Fibroblast of pulmonary artery (primary cell): ENCODE measurements at places on chromosomes 6 and 20.

- DNase-seq: no peak
Observed at GRCh38 chr20:63363013-63363957, 2.1 kb upstream of the CHRNA4 start.

DNA sequence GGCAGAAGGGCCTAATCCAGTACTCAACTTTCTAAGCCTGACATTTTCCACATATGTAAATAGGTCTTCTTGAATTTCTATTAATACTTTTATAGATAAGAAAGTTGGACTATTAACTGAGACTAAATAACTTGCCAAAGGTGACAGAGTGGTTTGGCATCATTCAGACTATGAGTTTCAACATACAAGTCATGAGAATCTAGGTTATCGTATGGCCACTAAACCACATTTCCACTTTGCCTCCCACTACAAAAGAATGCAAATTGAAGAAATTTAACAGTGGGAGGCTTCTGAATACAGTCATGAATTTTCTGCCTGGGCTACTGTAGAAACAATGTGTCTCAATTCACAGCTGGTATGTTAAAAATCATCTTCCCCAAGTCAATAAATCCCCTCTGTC, 531.0 kb upstream of the AGPAT4 start:
- DNase-seq: no peak

DNA sequence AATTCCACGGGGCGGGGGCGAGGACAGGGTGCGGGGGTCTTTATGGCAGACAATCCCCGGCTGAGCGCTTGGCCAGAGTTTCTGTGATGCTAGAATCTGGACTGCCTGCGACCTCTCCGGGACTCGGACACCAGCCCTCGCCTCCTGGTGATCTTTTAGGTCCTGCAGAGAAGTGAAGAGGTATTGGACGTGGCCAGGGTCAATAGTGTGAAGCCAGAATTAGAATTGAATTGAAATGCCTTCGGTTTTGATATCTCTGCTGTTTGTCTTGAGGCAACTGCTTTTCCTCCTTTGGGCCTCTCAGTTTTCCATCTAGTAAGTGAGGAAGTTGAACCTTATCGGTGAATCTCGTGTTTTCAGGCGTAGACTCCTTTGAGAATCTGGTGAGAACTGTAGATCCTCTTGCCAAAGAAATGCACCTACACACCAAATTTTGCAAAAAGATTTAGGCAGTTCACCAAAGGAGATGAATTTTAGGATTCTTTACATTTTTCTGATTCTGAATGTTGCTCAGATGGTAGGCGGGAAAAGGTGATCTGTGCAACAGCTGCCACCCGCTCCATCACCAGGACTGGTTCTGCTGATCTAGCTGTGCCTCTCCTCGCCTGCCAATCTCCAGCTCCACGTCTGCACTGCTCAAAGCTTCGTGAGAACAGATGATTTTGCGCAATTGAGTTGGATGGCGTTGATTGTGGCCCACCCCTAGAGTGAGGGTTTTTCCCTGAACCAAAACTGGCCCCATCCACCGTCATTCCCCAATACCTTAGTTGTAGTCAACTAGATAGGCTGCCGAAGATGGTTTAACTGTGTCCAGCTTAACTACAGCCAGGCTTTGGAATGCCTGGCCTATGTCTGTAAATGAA, 837 bp upstream of the OSER1 start:
- peak; percentile 63 for DNase-seq

DNA sequence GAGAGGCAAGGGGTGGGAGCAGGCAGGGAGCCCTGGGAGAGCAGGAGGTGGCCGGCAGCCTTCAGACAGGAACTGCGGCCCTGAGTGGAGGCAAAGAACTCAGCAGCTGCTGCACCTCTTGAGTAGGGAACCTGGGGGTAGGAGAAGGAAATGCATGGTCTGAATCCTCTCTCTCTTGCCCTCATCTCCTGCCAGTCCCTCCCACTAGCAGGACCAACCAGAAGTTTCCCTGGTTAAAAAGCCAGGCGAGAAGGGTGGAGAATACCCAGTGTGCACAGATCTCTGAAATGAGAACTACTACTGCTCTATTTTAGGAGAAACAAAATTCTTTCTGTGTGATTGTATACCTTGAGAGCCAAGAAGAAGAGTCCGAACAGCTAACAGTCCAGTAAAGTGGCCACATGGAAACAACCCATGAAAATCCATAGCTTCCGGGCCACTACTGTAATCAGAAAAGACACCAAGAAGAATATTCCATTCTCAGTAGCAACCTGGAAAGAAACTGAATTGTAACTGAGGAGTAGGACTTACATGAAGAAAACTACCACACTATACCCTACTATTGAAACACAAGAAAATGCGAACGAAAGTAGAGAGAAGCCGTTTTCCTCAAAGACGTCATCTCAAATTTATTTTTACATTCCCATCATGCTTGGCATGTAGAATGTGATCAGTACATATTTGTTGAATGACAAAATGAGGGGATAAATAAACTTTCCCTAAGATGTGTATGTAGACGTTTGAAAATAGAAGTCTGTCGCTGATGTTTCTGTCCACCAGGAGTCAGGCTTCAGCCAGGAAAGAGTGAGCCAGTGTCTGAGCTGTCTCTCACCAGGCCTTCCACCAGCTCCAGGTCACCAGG, 25.6 kb downstream of the WRNIP1 start:
- DNase-seq: peak; percentile 89

DNA sequence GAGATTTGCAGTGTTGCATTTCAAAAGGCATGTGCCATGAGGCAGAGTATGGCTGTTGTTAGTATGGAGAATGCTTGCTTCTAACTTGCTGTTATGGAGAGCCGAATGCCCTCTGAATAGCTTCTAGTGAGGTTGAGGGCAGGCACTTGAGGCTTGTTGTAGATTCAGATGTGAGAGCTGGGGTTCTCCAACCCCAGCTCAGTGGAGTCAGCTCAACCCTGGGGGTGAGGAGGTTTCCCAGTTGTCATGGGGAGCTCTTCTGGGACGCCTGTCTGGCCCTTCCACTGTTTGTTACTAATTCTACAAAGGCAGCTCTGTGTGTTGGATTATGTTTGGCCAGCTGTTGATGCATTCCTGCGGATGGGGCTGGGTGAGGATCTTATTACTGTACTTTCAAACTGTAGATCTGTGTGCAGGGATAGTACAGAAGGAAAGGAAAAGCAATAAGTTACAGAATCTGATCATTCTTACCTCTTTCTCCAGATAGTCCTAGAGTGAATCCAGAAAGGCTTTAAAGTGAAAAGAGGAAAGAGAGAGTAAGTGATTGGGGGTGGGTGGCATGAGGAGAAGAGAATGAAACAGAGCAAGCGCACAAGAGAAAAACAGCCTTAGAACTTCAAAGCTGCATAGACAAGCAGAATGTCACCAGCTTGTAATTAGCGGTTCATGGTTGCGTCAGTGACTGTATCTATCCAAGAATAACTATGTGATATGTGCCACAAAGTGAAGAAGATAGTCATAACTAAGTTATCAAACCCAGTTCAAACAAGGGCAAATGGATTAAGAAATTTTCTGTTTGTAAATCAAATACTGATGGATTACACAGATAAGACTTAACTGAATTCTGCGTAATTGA, 148.7 kb downstream of the PRL start:
- peak; percentile 74 for DNase-seq

- peak; percentile 80 for DNase-seq
Observed at GRCh38 chr6:139369568-139370282, 4.7 kb downstream of the CITED2 start.

DNA sequence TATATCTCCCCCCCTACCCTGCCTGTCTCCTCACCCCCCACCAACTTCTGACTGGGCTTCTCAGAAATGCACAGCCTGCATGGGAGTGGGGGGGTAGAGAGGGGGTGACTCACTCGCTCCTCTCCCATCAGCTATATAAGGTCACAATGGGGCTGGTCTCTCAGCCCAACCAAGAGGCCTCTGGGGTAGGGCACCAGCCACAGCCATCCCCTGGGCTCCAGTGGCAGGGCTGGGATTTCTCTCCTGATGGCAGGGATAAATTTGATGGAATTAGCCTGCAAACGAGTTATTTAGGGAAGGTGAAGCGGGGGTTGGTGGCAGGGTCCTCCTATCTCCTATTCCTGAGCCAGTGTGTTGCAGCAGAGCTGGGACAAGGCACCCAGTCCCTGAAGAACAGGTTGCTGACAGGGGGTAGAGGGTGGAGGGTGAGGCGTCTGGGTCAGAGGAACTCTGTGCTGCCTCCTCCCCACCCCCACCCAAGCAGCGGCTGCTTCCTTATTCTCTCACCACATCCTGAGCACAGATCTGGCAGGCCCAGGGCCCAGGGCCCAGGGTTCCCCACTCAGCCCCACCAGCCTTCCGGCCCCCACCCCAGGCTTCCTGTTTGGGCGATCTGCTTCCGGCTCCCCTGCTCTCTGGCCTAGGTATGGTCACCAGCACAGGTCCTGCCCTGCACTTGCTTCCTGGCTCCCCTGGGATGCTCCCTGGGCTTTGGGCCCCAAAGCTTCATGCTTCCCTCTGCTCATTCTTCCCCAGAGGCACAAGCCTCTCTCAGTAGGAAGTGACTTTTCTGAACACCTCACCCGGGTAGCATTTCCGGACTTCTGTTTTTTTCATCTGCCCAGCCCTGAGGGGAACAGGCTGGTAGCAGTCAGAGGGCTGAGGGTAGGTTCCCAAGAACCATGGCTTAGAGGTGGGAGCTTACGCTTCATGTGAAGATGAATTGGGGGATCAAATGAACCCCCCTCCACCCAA, 4.0 kb downstream of the PPP1R18 start:
- peak; percentile 75 for DNase-seq

- DNase-seq: no peak
Observed at GRCh38 chr6:114058435-114058834, 87.5 kb upstream of the HDAC2 start.

DNA sequence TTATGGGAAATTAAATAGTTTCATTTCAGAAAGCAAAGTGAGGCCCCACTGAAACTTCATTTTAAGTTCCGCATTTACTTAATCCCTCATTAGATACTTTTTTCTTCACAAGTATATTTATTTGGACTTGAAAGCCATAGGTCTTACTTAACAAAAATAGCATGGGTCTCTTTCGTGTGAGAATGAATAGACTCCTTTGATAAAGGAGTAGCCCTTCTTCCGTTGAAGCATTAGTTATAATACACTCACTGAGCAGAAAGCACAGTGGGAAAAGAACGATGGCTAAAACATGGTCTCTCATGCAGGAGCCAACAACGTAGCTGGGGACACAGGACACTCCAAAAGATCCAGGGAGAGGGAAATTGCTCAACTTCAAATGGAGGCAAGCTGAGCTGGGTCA, 130.4 kb downstream of the SLC23A2 start:
- DNase-seq: no peak

DNA sequence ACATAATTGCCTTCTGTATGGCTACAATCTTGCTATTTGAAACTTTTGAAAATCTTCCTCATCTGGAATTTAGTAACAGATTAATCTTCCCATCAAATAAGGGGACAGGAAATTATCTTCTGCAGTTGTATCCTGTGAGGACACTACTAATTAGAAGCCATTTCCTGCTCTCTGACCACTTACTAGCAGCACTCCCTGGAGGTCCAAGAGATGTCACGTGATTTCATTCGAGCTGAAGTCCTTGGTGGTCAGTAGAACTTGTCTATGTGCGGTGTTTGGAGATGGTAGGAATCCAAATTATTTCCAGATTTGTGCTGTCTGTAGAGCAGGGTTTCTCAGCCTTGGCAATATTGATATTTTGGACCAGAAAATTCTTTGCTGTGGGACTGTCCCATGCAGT, 202.5 kb downstream of the TFAP2B start:
- no peak for DNase-seq

- DNase-seq: no peak
Observed at GRCh38 chr6:107101686-107102413, 13.5 kb downstream of the BEND3 start.

DNA sequence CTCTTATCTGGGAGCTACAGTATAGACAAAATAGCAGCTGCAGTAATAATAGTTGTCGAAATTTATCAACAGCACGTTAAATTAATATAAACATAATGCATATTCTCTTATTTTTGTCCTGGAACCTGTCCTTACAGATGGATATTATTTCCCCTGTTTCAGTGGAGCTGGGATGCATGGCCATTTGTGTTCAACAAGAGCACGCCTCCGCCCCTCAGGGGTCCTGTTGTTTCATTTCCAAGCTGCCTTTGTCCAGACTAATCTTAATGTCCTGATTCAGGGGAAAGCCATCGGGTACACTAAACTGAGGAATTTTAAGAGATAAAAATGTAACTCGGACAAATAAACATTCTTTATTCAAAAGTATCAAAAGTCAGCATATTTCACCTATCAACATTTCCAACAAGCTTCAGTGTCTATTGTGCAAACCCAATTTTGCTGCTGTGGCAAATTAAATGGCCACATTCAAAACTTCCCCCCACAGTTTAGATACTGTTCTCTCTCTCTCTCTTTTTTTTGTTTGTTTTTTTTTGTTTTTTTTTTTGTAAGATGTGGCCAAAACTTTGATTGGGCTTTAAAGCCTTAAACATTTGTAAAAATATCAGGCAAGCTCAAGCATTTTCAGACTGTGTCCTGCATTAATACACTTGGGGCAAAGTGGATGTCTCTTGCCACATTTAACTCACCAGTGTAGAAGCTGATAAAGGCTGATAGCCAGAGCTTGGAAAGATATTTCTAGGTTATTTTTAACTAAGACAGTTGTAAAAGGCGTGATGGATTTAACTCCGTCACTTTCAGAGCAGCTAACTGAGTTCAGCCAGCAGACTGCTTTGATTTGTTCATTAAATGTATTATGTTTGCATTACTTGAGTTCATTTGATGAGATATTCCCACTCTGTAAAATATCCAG, 112.5 kb upstream of the QKI start:
- DNase-seq: no peak

- DNase-seq: no peak
Observed at GRCh38 chr6:158044525-158044888, 62.8 kb downstream of the SYNJ2 start.

- DNase-seq: peak; percentile 97
Observed at GRCh38 chr20:10565191-10565921, 108.4 kb downstream of the JAG1 start.

DNA sequence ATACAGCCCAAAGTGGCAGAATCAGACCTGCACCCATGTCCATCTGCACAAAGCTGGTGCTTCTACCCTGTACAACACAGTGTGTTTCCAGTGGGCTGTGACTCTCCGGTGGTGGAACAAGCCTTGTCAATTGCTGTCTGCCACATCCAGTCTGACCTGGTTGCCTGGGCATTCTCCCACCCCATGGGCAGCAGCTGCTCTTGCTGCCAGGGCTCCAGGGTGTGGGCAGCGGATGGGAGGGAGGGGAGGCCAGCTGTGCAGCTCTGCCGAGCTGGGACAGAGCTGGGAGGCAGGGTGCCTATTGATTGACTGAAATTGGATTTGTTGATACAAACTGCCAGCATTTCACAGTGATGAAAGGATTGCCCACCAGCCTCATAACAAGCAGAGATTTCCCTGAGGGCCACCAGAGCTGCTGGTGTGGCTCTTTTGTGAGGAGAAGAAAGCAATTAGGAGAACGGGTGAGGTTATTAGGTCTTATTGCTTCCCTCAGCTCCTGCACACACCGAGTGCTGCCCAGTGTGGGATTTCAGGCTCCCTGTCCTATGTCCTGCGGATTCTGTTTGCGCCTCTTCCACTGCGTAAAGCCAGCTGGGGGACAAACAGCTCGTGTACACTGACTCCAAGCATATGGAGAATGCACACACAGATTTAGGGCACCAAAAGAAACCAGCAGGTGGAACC, 150.8 kb downstream of the NRN1 start:
- no peak for DNase-seq

GRCh38 chr6:7939864-7940228, 29.3 kb upstream of the TXNDC5 start:
- no peak for DNase-seq

GRCh38 chr6:53643481-53643965, 22.0 kb downstream of the KLHL31 start:
- no peak for DNase-seq
